ENCODE measurements at places on chromosomes 4 and X.

- no peak for DNase-seq
These were observed 28.7 kb downstream of the TMPRSS11A start for GRCh38 chr4:67934628-67935027.

DNA sequence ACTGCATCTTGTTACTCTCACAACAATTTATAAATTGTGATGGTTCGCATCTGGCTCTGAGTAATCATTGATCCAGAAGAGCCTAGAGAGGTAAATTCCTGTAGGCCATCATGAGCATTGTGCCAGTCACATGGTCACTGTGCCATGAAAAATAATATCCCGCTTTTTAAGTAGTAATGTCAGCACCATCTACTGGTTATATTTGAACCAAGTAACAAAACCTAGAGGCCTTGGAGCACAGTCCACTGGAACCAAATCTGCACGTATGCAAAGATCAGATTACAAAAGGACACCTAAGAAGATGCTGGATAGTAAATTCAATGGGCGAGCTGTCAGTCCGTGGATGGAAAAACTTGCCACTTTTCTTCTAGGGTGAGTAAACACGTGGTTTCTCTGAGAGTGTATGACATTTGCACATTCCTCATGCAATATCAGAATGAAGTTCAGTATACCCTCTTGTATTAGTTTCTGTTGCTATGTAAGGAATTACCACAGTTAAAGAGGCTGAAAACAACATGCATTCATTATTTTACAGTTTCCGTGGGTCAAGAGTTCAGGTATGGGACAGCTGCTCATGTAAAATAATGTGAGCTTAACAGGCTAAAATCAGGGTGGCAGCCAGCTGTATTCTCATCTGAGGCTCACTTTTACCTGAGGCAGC is 26.8 kb downstream of the FAM114A1 start:
- no peak for DNase-seq

- DNase-seq, result peak; percentile 88
These were observed 18.2 kb downstream of the ELF4 start for GRCh38 chrX:130091980-130092522.

DNA sequence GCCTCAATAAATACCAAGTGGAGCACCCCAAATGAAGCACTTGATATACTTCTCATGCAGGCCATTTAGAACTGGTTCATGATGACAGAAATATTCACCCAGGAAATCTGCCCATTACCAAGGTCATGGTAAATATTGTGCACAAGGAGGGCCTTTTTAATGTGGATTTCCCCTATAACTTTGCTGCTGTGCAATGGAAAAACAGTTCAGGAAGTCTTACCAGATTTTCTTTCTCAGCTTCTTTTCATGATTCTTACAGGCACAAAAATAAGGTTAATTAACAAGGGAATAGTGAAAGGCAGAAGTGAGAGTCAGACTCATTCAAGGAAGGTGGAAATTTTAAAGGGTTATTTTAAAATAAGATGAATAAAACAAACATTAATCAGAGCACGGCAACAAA is 904.3 kb upstream of the GRIA3 start:
- DNase-seq, result no peak

- peak; percentile 33 for DNase-seq
These were observed 52.5 kb downstream of the LINC00632 start for GRCh38 chrX:140762061-140762460.

GRCh38 chr4:1200425-1201035 is 28.1 kb upstream of the SPON2 start:
- DNase-seq, result peak; percentile 28

DNA sequence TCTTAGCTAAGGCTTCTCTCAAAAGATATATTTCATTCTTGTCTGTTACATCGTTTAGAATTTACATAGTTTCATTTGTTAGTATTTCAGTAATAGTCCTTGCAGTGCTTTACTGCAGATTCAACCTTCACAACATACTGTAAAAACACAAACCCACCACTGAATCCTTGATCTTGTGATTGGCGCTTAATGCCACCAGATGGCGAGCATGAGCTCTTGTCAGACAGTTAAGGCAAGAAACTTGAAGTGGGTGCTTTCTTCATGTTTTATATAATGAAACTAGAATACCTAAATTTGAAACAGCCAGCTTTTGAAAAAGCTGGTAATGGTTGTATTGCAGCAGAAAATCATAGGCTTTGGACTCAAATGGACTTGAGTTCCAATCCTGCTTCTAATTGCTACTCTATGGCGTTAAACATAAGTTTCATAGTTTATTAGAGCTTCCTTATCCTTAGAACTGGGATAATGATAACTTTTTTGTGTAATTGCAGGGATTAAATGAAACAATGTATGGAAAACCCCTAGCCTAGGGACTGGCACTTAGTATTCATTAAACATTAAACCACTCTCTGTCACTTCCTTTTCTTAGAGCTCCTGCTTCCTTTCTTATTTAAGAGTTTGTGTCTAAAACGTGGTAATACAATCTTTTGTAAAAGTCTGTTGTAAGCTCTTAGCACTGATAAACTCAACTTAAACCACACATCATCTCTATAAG is 95.1 kb downstream of the USP9X start:
- DNase-seq, result peak; percentile 53

- DNase-seq, result no peak
These were observed 277.9 kb upstream of the ANKRD50 start for GRCh38 chr4:124990398-124990797.

DNA sequence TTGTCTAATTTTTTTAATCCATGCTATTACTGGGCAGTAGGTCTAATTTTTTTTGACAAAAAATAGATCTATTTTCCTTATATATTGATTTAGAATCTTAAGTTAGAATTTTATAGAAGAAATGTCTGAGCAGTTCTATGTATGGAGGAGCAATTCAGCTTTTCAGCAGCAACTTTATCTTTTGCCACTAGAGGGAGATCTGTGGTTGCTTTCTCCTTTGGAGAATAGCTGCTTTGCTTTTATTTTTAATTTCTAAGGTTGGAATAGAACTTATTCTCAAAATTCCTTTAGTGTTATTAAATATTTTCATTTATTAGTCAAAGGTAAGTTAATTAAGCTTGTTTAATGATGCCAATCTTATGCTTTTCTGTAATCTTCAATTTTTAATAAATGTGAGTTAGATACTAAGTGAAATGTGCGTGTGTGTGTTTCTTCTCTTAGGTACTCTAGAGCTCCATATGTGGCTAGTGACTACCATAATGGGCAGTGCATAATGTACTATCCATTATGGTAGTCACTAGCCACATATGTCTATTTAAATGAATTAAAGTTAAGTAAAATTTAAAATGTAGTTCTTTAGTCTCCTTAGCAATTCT is 29.3 kb downstream of the FAM199X start:
- DNase-seq, result no peak

- DNase-seq, result no peak
These were observed 31.4 kb upstream of the NFKB1 start for GRCh38 chr4:102469806-102470205.

DNA sequence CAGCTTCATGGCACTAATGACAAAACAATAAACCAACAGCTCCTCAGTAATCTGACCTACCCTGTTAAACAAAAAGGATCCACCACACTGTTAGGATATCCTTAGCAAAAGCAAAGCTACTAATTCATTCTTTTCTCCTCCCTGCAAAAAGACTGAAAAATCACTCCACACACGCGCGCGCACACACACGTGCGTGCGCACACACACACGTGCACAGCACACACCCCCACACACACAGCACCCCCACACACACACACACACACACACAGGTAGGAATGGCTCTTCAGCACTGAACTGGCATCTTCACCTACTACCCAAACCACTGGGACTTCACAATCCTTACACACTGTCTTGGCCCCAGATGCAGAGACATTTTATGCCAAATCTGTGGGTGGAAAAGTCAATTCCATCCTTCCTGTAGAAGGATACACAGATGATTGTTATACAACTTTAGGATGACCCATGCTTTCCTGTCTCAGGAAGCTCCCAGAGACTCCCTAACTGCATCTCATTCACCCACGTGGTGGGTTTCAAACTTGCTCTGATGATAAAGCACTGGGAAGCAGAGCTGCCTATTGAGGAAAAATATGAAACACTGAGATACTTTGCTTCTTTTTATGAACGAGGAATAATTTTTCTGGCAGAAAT is 102.5 kb downstream of the TSPAN5 start:
- DNase-seq, result no peak
